ENCODE measurements at places on chromosomes 7 and 10.

DNA sequence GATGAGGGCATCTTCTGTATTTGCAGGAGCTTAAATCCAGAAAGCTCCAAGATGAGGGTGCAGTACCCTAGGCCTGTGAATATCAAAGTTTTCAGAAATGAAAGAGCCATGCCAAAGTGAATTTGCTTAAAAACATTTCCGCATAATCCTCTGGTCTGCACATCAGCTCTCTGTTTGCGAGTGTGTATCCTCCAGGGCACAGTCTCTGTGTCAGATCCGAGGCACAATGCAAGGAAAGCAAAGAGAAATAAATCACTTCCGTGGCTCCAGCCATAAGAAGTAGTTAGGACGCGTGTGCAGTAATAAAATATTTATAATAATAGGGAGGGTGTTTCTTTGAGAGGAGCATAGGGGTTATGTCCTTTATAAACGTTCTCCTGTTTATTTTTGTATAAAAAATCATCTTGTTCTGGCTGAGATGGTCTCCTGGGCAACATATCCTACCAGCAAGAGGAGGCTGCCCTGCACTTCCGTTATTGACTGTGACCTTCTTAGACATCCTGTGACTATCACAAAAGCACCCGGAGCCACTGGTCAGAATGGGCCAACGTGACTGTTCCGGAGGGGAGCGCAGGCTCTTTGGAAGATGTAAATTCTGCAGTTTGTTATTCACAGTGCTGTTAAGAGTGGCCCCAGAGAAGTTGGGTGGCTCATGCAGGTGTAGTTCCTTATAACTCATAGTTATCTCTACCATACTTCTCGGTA, 667.6 kb upstream of the FOXK1 start:
- no peak for DNase-seq

DNA sequence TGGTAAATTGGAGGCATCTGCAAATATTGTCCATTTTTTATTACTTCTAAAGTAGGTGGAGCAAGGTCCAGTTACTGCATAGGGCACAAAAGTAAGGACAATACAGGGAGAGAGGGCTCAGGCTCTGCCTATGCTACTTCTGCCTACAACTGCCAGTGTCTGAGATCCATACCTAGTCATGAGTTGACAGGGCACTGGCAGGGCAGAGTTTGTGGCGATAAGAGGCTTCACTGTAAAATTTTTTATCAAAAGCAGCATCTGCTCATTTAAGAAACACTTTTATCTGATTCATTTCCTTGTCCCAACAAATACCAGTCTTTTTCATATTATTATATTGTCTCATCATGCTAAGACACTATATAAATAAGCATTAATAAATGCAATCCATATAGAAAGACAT, 178.0 kb downstream of the LRRN3 start:
- no peak for DNase-seq

GRCh38 chr10:65660006-65660405, 1265.8 kb upstream of the LRRTM3 start:
- DNase-seq: no peak

GRCh38 chr7:151430391-151431205, 9.3 kb downstream of the CRYGN start:
- no peak for DNase-seq

GRCh38 chr7:76356823-76357222, 2.0 kb downstream of the YWHAG start:
- no peak for DNase-seq

GRCh38 chr7:94962661-94963060, 55.3 kb downstream of the PPP1R9A start:
- DNase-seq: no peak

- DNase-seq: no peak
Measured at GRCh38 chr10:72039377-72039776, 49.0 kb downstream of the SPOCK2 start.

DNA sequence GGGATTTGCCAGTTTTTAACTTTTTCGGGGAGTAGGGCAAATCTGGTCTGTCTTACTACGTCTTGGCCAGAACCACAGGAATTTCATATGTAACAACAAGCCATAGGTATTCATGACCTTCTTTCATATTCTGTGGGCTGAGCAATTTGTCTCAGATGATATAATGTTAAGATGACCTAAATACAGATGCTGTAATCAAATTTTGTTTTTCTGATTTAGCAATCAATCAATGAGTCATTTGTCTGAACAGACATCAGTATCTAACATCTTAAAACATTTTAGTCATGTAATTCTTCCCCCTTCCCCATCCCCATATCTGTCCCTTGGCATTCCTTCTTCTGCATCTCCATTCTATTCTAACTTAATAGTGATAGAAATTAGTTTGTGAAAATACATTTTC, 24.8 kb upstream of the NME8 start:
- DNase-seq: no peak

DNA sequence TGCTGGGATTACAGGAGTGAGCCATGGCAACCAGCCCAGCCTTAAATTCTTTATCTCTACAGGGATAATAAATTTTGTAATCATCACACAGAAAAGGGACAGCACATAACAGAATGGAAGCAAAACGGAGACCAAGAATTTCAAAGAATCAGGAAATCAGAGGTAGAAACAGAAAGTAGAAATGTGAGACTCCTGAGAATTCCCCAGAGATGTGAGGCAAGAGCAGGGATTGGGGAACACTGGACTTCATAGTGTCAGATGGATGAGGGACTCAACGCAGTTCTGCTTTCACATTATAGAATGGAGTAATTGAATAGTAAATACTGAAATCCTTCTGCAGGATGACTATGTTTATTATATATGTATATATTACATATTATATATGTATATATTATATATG, 52.5 kb upstream of the MPP7 start:
- DNase-seq: no peak

DNA sequence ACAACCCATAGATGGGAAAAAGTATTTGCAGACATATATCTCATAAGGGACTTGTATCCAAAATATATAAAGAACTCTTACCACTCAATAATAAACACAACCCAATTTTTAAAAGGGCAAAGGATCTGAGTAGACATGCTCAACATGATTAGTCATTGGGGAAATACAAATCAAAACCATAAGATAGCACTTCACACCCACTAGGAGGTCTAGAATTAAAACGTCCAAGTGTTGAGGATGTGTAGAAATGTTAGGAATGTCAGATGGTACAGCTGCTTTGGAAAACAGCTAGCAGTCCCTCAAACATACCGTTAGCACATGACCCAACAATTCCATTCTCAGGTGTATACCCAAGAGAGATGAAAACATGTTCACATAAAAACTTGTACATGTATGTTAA, 8.3 kb downstream of the PSTK start:
- no peak for DNase-seq

DNA sequence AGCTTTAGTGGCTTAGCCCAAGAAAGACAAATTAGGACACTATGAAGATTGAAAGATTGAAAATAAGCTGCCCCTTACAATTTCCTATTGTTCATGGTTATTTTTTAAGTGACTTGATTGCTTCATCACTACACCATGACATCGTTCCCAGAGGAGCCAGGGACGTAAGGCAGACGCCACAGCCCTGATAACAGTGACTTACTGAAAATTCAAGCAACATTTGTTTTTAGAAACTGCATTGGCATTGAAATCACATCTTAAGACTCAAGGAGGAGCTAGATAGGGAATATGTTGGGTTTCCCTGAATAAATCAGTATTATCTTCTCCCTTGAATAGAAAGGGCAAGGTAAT, 38.7 kb upstream of the ANK3 start:
- no peak for DNase-seq

DNA sequence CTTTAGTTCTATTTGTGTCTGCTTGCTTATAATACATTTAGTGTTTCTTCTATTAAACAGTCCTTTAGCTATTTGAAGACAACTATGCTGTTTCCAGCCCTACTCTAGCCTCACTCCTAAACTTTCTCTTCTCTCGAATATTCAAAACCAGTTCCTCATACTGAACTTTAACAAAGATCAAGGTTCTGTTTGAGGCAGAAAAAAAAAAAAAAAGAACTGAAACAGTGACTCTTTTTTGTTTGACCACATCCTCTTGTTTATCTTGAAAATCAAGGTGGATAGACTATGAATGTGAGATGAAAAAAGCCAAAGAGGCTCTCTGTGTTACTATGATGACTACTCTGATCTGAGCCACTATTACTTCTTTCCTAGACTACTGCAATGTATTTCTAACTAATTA, 154.3 kb downstream of the ZNF365 start:
- no peak for DNase-seq

DNA sequence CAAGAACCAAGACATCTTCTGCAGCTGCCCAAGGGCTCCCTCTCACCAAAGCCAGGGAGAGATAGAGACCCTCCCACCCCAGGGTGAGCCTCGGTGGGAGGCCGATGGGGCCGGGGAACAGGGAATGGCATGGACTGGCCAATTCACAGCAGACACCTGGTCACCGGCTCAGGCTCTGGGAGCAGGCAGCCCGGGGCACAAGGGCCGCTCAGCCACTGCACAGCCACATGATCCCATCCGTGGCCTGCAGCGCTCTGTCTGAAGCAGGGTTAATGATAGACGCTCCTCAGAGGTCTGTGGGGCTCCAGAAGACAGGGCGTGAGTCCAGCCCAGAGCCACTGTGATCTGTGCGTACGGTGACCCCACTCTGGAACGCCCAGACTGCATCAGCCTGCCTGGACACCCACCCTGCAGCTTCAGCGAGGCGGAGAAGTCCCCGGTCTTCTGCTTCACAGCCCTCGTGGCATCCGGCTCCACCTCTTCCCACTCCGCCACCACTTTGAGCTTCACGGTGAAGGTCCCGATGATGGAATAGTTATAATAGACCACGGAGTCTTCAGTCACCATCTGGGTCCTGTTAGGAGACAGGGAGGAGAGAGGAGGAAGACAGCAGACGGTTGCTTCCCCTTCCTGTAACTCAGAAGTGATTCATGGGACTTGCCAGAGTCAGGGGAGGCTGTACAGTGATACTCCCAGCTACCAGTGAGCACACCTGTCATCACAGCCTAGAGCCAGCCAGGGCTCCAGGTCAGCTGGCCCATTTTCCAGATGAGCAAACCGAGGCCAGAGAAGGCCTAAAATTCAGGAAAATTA, 14.0 kb downstream of the TMEM130 start:
- DNase-seq: no peak

DNA sequence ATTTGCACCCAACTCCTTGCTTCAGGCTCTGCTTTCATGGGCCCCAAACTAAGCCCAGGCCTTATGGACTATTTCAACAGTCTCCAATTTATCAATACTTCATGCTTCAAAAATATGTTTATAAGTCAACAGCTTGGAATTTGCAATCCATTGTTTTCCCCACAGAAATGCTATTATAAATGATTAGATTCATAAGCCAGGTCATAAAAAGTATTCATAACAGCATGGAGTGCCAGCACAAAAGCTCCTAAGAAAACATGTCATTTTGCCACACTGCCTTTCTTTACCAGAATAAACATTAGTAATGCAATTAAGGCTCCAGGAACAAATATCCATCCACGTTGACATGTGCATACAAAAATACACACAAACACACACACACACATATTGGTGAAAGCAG, 30.1 kb downstream of the OSBPL3 start:
- DNase-seq: no peak

DNA sequence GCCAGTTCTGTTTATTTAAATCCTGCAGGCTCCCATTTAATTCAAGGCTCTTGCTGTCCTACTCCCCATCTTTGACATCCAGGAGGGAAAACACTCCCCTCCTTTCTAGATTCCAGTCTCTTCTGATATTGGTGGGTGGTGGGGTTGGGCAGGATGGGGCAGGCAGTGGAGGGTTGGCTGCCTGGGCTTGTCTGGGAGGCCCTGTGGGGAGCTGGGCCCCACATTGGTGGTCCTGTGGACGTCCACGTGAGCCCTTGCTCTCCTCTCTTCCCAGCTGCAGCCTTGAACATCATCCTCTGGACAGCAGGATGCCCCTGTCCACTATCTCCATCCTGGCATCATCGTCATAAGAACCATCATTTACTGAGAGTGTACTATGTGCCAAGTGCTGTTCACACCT, 108.9 kb upstream of the PCBD1 start:
- no peak for DNase-seq

GRCh38 chr7:98969386-98969785, 91.1 kb downstream of the TRRAP start:
- DNase-seq: no peak

GRCh38 chr10:64463406-64463805, 942.2 kb downstream of the REEP3 start:
- no peak for DNase-seq

GRCh38 chr10:28180654-28181053, 122.2 kb downstream of the MPP7 start:
- DNase-seq: no peak

GRCh38 chr10:129848696-129849451, 115.2 kb downstream of the EBF3 start:
- no peak for DNase-seq

DNA sequence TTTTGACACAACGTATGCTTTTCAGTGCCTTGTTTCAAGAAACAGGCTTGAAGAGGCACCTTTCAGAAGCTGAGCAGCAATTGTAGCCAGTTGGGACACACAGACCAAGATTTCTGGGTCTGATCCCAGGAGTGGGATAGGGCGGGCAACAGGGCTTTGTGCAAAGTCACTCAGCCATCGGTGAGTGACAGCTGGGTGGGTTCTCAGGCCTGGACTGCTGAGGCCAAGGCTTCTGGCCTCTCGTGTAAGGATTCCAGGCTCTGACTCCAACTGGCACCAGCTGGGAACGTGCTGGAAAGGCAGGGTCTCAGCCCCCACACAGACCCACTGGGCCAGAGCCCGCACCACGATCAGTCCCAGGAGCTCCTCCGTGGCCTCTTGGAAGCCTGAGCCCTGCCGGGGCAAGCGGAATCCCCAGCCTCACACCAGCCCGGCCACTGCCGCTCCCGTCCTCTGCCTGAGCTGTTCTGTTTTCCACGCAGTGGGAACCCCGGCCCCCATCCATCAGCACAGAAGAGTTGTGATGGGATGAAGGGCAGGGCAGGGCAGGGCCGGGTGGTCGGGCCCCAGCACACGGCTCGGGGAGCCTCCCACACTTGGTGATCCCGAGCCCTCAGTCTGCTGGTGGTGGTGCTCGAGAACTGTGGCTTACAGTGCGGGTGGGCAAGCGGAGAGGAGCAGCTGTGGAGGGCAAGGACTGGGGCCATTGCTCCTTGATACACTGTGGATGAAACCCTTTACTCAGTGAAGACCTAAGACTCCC, 46.8 kb downstream of the VIPR2 start:
- no peak for DNase-seq

DNA sequence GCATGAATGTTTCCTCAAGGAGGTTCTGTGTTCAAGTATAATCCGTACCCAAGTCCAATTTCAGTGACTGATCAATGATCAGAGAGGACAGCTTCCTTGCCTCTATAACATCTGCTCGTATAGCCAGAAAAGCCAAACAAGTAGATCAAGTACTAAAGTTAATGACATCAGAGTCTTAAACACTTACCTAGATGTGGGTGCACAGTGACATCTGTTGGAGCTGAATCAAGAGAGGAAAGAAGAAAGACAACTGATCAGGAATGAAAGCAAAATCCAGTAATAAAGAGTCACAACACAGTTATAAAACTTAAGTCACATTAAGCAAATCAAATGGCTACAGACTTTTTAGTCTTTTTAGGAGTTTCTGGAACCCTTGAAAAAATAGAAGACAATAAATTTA, 236.5 kb downstream of the RELN start:
- no peak for DNase-seq

GRCh38 chr10:123500110-123500509, 166.0 kb upstream of the GPR26 start:
- DNase-seq: no peak

GRCh38 chr7:120180221-120180620, 92.8 kb upstream of the KCND2 start:
- no peak for DNase-seq

GRCh38 chr7:149278396-149278795, 16.4 kb downstream of the ZNF783 start:
- DNase-seq: no peak

Measured in stimulated activated CD8-positive, alpha-beta memory T cell treated with anti-CD3 and anti-CD28 coated beads, Interleukin-4, amount 100 ng/mL, for 1 hour (primary cell).